WTC11 (cell line): ENCODE measurements at places on chromosomes 12 and 14. TPM values are rescaled to one million over a fixed set of nuclear protein-coding genes. Genes with fewer than 3 reads are reported as not detected.

DNA sequence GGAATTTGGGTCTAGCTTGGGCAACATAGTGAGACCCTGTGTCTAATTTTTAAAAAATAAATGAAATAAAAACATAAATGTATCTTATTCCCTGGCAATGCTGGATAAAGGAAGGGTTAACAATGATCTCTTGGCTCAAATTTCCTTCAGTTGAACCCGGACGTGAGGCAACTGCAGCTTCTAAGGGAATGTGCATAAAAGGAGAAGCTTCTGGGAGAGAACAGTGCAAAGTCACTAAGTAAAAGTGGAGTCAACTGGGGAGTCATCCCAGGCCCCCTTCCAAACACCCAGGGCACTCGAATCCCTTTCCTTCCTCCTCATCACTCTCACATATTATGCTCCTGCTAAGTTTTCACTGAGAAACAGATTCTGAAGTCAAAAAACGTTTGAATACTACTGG, 147.3 kb downstream of the PPM1H start:
- no peak for DNase-seq

The GSC gene
- 1.6 to 4.4 TPM (median 2.0 TPM) in 3 replicates for total RNA-seq

The P2RX7 gene
- total RNA-seq: 0.21 to 0.55 TPM (median 0.55 TPM) in 3 replicates

GRCh38 chr12:93041416-93041815, 112.3 kb upstream of the EEA1 start:
- no peak for DNase-seq

DNA sequence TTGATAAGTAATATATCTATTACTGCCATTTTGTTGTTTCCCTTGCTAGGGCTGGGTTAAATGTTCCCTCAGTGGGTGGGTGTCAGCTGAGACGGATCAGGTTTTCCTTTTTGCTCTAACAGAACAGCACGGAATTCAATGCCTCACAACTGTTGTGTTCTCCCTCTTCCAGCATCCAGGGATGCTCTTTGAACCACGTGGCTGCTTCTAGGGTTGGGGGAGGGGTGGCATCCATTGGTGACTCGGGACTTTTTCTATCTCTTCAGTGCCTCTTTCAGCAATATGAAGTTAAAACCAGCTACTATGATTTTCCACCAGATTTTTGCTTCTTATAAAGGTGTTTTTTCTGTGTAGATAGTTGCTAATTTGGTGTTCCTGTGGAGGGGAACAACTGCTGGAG, 884.9 kb upstream of the FOXG1 start:
- peak; percentile 18 for DNase-seq

The FOXG1 gene
- total RNA-seq: 0.09 to 0.18 TPM (median 0.16 TPM) in 3 replicates

- no peak for DNase-seq
Observed at GRCh38 chr12:57626111-57626920, 6.7 kb downstream of the B4GALNT1 start.

- no peak for DNase-seq
Observed at GRCh38 chr12:104342147-104342546, 38.6 kb downstream of the EID3 start.

DNA sequence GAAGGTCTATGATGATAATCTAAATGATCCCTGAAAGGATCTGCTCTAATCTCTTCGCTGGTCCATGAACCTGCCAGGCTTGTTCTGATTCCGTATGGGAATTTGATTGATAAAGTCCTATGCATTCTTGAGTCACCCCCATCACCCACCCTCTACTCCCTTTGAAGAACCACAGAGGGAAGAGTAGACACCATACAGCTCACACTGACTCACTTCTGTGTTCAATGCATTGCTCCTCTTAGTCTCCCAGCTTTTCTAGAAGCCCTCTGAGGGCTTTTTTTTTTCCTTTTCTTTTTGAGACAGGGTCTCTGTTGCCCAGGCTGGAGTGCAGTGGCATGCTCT, 18.5 kb upstream of the GPRC5A start:
- DNase-seq: no peak

The TMEM63C gene
- total RNA-seq: 3.6 to 8.8 TPM (median 6.0 TPM) in 3 replicates

DNA sequence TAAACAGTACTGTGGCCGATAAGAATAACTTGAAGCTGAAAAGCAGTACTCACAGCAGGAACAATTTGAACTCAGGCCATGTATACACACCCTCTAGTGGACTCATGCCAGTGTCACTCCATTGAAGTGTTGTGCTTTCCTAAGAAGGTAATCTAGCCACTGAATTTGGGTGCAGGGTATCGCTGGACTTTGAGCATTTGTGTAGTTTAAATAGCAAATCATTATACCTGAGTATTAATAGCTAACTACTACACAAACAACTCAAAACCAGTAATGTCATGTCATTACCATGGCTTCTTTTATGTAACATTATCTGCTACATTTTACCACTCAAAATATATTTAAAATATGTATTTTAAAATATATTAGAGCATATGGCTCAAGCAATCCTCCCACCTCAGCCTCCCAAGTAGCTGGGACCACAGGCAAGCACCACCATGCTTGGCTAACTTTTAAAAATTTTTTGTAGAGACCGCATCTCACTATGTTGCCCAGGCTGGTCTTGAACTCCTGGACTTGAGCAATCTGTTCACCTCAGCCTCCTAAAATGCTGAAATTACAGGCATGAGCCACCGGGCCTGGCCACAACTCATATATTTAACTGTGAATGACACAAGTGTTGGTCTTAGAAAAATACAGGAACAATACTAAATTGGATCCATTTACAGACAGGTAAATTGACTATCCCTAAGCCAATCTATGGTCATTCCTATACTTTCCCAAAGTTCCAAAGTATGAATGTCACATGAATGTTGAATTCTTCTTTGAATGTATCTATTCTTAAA, 25.6 kb upstream of the ARID4A start:
- no peak for DNase-seq

The LRRC10 gene
- not detected in 3 replicates for total RNA-seq

GRCh38 chr12:106629797-106630659, 47.2 kb downstream of the RFX4 start:
- DNase-seq: no peak

DNA sequence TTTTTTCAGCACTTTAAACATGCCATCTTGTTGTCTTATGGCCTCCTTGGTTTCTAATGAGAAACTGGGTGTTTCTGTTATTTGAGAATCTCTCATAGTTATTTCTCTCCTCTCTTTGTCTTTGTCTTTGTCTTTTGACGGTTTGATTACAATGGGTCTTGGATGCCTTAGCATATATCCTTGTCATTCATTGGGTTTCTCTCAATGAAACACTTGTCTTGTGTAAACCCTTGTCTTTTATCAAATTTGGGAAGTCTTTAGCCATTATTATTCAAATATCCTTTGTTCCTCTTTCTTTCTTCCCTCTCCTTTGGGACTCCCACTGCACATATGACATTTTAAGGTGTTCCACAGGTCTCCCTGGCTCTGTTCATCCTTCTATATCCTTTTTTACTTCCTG, 373.5 kb upstream of the TBX3 start:
- DNase-seq: no peak

- DNase-seq: no peak
Observed at GRCh38 chr12:10069099-10069498, 29.7 kb downstream of the CLEC1A start.

GRCh38 chr12:96235484-96235826, 41.3 kb downstream of the ELK3 start:
- no peak for DNase-seq

The CLEC1B gene
- not detected in 3 replicates for total RNA-seq

- DNase-seq: no peak
Observed at GRCh38 chr12:2119266-2119665, 66.5 kb downstream of the CACNA1C start.

DNA sequence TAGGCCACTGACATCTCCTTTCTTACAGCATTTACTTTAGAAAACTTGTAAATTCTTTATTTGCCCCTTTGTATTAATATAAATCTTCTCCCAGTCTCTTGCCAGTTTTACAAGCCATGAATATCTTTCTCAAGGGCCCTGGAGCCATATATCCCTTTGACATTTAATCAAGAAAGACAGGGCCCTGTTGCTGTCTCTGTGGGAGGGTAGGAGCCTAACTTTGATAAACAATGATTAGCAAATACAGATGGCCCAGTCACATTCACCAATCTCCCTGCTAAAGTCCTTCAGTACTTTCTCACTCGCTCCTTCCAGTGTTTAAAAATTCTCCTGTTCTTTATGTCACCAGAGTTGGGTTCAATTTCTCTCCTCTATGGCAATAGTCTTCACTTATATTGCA, 479.8 kb upstream of the USP15 start:
- DNase-seq: no peak

DNA sequence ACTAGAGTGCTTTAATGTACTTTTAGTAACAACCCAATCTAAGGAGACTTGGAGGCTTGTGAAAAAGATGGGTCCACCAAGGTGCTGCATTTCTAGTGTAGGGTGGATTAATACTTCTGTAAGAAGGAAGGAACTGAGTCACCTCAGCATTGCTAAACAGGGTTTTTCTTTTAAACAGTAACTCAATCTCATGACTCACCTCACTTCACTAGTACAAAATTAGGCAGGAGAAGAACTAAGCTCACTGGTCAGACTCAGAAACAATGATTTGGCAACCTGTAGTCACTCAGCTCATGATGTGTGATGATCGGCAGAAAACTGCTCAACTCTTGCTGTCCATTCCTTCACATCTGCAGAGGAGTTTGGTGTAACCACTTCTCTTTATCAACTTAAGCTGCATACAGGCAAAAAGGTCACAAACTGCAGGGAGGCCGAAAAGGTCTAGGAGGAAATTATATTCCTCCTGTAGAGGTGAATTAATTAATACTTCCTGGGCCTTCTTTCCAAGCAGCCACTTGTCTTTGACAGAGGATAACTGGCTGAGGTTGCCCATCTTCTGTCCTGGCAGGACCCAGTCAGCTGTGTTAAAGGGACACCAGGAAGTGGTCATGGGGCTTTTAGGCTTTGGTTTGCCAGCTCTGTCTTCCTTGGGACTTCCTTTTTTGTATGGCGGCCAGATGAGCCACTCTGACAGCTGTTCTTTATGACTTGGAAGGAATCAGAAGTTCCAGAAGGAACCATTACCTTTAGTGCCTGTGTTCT, 466.9 kb downstream of the FUT8 start:
- no peak for DNase-seq

GRCh38 chr12:71240946-71241345, 83.1 kb upstream of the TSPAN8 start:
- DNase-seq: no peak

DNA sequence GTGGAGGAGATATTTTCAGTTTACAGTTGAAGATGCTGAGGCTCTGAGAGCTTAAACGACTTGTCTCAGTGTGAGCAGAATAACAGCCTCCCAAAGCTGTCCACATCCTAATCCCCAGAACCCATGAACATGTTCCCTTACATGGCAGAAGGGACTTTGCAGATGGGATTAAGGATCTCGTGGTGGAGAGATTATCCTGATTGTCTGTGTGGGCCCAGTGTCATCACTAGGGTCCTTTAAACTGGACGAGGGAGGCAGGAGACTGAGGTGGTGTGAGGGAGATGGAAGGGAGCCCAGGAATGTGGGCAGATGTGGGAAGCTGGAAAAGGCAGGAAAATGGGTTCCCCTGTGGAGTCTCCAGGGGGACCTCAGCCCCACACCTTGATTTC, 9.6 kb upstream of the KRT80 start:
- DNase-seq: no peak

GRCh38 chr12:132391326-132392041, 62.1 kb upstream of the GALNT9 start:
- no peak for DNase-seq

GRCh38 chr14:36226164-36226563, 49.6 kb upstream of the PTCSC3 start:
- DNase-seq: no peak

GRCh38 chr12:92191061-92191460, 45.4 kb upstream of the BTG1 start:
- no peak for DNase-seq

DNA sequence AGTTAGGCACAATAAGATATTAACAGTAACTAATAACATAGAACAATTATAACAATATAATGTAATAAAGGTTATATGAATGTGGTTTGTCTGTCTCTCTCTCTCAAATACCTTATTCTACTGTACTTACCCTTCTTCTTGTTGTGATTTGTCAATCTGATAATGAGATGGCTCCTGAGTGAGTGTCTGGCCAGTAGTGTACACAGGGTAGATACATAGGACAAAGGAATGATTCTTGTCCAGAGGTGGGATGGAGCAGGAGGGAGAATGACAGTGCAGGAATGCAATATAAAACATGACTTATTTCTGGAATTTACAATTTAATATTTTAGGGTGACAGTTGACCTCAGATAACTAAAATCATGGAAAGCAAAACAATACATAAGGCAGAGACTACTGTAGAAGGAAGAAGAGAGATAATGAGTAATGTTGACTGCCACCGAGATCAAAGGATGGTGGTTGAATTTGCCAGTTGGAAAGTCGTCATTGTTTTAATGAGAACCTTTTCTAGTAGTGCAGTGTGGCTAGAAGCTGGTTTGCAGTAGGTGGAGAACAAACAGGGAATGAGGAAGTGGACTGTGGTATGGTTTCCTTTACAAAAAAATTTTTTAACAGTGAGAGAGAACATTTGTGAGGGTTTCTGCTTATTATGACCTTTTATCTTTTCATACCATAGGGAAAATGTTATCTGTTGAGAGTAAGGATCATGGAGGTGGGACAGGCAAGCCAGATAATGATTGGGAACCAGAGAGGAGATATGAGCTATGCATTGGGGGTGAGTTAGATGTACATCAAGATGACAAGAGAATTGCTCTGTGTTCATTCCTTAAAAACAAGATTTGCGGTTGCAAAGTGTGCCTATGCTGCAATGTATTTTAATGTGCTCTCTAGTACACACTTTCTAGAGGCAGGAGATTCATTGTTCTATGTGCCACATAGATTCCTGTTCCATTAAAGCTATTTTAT, 458.3 kb downstream of the BTG1 start:
- no peak for DNase-seq

DNA sequence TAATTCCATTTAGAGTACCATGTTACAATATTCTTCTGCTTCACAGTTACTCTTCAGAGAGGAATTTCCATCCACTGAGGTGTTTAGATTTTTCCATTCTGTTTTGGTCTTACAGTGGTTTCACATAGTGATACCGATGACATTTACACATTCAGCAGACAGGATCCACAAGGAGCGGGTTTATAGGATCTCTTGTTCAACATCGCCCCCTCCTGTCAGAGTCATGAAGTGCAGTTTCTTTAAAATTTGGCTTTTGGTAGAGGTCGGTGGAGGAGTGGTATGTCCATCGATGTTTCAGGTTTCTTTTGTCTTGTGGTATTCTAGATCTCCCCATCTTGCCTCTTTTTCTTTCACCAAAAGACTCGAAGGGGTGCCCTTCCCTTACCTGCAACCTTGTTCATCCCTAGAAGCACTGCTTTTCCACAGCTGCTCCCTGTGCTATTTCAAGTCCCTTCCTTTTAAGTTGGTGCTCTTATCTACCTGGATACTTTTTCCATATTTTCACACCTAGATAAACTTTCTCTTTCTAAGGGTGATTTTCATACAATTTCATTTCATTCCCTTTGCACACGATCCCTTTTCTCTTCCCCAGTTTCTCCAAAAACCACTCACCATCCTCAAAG, 181.3 kb downstream of the ITPR2 start:
- peak; percentile 75 for DNase-seq
